NCI-H524 treated with DMSO at 0.1 percent for 48 hours (cell line): ENCODE measurements at places on chromosomes 7 and 10.

DNA sequence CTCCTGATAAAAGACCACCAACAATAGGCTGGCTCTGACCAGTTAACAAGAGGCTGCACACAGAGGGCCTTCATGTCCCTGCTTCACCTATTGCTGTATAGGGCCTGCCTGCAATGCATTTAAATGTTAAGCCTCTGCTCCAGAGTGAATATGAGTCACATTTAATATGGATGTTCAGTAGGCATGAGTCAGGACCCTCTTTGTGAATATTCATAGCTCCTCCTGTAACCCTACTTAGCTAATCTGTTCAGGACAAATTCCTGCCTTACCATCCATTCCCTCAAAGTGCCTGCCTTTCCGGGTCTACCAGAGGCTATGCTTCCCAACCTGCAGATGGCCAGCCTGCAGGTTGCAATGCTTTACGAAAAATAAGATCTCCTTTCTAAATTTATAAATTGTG is 32.5 kb downstream of the ARHGAP22 start:
- no peak for DNase-seq

DNA sequence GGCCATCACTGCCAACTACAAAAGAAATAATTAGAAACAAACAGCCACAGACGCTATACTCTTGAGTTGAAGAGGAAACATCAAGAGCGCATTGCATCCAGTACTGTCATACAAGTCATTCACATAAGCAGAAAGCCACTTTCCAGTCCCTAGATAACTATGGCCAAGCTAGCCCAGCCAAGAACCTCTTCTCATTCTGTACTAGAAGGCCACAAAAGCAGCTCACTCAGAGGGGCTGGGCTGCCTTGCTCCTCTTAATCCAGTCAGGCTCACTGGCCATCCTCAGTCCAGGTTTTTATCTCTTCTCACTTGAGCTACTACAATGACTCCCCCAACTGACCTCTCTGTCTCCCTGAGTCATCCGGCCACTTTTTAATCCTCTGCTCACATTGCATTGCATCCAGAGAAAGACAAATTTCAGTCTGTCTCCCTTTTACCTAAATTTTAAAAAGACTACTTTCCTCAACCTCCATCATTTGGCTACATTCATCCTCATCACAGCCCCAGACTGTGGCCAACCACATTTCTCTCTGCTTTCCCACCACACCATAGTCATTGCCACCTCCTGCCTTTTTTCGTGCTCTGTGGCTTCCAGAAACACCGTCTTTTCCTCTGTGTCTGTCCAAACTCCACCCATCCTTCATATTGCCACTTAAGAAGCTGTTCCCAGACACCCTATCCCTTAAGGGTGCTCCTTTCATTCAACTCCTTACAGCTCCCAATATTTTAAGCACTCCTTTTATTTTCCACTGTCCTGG is 25.0 kb downstream of the PPP1R3C start:
- no peak for DNase-seq

DNA sequence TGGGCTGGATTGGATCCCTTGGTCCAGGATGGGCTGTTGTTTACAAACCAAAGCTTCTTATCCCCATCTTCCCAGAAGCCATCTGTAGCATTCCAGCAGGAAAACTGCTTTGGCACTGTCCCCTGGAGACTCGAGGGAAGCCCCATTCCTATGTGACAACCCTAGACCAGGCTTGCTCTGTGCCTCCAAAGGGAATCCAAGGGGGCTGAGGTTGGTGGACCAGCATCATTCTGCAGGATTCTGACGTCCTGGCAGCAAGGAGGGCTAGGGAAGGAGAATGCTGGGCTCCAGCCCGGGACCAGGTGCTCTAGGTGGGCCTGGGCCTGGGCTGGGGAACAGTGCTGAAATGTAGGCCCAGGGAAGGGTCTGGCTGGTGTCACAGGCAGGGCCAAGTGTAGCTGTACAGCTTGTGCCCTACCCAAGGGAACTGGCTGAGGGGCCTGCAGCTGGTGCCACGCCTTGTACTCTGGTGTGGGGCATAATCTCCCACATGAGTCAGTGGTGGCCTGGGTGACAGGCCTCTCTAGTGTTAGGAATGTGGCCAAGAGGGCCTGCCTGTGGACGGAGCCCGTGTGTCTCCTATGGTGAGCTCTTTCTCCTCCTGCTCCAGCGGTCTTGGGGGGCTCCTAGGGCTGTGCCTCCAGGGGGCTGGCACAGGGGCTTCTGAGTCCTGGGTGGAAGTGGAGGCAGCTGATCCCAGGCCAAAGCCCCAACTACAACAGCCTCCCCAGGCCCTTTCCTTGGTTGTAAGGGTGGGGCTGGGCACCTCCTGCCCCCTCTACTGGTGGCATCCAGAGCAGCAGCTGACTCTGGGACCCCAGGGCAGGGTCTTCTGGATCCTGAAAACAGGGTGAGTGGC is 25.2 kb downstream of the TRIM8 start:
- DNase-seq, result no peak

DNA sequence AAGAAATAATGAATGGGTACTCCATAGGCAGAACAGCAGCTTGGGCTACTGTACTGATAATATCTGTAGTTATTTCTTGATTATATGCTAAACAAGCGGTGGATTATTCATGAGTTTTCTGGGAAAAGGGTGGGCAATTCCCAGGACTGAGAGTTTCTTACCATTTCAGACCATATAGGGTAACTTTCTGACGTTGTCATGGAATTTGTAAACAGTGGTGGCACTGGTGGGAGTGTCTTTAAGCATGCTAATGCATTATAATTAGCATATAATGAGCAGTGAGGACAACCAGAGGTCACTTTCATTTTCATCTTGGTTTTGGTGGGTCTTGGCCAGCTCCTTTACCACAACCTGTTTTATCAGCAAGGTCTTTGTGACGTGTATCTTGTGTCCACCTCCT is 399.7 kb downstream of the CDC14C start:
- no peak for DNase-seq
